ENCODE measurements at places on chromosomes 4 and X.

- DNase-seq: no peak
Observed at GRCh38 chrX:40299641-40300046, 201.9 kb upstream of the BCOR start.

- DNase-seq: no peak
Observed at GRCh38 chr4:119971431-119972084, 95.1 kb downstream of the MAD2L1 start.

DNA sequence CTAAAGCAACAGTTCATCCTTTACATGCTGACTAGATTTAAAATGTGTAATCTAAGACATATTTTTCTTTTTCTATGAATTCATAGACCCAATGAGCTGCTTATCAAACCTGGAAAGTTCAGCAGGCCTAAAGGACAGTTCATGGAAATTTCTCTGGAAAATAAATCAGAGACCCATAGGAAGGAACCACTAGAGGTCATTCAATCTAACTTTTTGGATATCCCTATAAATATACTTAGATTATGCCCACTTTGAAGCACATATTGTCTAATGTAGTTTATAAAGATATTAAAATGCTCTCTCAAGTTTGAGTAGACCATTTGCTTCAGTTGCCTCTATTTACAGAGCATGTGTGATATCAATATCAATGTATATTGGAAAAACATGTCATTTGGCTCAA, 473.0 kb downstream of the FAT4 start:
- no peak for DNase-seq

- no peak for DNase-seq
Observed at GRCh38 chr4:151035328-151035727, 20.2 kb upstream of the LRBA start.

DNA sequence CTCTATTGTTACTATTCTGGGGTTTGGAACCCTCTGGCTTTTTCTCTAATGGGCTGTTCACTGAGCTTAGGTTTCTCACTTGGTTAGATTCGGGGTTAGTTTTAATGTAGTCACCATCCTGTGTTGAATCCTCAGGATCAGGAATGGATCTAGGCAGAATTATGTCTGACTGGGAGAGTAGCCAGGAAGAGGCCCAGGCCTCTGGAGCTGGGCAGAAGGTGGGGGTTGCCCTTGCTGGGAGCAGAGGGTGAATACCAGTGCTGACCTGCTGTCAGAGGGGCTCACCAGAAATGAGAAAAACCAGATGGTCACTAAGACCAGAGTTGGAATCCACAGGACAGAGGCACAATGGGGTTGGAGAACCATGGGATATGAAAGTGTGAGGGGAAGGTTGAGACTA, 126.6 kb upstream of the SLC4A4 start:
- no peak for DNase-seq

- no peak for DNase-seq
Observed at GRCh38 chr4:168451331-168451730, 29.0 kb downstream of the DDX60L start.

DNA sequence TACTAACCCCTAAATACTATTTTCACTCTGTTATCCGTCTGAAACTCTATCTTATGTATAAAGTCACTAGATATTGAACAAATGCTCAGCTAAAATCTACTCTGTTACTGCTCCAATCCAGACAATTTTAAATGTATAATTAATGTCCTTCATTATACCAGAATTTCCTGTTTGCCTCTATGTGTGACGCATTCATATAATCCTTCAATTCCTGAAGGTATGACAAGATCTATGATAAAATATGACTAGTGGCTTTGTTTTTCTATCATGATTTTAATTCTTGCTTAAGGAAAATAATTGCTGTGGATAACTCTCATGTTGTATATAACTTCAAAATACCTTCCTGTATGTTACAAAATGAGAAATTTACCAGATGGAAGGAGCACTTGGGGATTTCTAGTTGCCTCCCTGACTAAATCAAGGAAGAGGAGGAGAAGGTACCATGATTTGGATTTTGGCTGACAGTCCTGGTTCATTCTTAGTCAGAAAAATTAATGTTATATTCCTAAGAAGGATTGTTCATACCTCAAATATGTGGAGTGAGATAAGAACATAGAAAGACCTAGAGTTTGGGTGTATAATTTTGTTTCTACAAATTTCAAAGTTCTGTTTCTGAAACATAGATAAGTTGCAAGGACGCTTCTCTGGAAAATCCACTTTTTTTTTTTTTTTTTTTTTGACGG, 4.9 kb downstream of the CXCL6 start:
- DNase-seq: no peak

DNA sequence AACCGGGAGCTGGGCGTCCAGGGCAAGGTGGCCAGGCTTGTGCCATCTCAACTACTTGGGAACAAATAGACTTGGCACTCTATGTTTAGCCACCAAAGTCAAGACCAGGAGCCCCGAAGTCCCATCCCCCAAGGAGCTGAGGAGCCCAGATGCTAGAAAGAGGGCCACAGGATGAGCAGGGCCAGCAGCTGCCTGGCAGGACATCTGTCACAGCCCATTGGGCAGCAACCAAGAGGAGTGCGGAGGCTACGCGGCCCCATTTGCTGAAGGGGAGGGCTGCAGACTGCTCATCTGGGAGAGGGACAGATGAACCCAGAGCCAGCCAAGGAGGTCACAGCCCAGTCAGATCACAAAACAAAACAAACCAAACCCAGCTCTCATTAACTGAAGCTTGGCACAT, 22.9 kb upstream of the SOWAHD start:
- no peak for DNase-seq

All from stimulated activated CD4-positive, alpha-beta T cell treated with anti-CD3 and anti-CD28 coated beads, Interleukin-1b, Interleukin-23, amount 100 ng/mL, for 1 hour (primary cell).